ENCODE measurements at places on chromosomes 4 and X.

GRCh38 chrX:109643687-109644086, 18.7 kb upstream of the KCNE5 start:
- DNase-seq = no peak

DNA sequence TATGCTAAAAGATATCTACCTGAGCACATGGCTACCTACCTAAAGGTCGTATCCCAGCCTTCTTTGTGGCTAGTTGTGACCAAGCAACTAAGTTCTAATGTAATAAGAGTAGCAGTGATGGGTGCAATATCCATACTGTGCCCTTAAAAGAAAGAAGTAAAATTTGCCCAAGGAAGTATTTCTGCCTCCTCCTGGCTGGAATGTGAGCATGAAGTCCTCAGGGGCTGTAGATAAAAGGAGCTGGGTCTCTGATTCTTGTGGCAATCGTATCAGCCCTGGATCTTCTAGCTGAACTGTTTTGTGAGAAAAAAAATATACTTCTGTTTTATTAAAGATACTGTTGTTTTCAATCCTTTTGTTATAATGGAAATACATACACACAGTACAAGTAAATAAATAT, 217.4 kb downstream of the GPAT3 start:
- no peak for DNase-seq

DNA sequence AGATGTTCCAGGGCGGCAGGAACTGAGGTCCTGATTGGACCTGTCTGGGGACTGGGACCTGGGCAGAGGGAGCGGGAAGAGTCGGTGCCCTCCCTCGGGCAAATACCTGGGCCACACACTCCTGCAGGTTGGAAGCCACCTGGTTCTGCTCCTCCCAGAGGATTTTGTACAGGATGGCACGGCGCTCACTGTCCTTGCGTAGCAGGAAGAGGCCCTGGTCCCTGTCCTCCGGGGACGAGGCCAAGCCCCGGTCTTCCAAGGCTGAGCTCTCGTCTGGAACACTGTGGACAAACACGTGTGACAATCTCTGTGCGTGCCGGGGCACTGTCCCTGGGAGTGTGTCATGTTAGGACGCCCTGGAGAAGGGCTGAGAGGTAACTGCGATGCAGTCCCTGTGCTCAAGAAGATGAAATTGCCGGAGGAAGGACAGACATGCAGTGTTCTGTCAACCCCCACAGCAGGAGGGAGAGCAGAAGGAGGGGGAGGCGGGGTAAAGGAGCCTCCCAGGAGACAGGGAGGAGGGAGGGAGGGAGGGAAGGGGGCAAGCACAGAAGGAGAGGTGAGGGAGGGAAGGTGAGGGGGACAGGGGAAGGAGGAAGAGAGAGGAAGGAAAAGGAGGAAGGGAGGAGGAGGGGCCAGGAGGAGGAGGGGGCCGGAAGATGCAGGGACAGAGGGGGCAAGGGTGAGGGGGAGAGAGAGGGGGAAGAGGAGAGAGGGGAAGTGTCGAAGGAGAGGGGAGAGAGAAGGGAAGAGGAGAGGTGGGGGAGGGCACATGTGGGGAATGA, 29.0 kb downstream of the PDHA1 start:
- no peak for DNase-seq

DNA sequence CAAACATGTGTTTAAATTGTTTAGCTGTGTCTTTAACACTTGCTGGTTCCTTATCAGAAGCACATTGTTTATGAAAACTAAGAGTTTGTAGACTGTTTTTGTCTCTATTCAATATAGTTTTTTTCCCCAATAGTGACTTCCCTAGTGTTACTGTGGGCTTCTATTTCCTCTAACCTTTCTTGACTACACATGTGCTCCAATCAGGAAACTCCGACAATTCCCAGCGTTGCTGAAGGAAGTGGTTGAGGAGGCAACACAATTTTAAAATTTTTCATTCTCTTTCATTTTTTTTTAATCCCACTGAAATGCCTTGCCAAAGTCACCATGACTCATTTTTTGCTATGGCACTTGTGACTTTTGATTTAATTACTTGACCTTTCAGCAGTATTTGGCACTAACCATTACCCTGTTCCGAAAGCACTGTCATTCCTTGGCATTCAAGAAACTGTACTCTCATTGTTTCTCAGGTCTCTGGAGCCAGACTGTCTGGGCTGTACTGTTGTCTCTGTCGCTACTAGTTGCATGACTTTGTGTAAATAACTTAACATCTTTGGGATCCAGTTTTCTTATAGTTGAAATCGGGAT, 67.6 kb upstream of the FREM3 start:
- no peak for DNase-seq

DNA sequence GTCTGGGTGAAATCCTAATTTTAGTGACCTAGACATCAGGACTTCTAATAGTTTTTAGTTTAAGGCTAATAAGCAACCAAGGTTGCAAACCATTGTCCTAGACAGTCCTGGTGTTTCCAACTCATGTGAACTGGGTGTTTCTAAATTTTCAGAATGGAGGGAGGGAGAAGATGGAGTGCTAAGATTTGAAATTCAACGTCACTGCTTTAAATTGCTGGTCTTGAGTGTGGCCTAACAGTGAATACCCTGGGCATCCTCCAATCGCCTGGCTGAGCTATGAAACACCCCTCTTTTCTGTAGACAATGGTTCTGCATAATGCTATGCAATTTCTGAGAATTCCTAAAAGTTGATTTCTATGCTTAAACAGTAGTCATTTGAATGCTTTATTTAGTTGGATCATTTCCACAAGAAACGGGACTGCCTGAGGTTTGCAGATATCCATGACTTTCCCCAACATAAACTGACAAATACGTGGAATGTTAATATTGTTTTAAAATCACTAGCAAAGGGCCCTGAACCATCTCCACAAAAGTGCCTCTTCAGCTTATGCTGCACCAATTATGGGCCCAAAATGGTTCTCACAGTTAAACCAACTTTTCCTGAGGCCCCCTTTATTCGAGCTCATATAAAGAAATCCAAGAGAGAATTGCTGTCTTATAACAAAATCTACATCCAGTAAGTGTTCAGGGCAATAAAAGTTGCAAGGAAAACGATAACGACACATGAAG, 1.1 kb downstream of the FBXL5 start:
- peak; percentile 8 for DNase-seq

DNA sequence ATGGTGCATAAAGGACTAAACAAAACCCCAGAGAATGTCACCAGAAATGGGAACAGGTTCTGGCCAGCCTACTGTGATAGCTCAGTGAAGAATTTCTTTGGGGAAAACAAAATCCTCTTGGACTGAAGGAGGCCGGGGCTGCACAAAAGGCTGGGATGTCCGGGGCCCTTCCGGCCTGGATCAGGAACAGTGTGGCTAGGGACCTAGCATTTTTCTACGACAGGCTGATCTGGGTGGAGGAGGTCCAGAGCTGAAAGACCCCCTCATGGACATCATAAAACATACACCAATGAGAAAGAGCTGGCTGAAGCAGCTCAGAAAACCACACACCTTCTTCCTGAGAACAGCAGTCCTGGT, 94.7 kb downstream of the BCOR start:
- no peak for DNase-seq

GRCh38 chrX:9048801-9049200, 14.9 kb upstream of the FAM9B start:
- no peak for DNase-seq

GRCh38 chr4:122765692-122766352, 33.3 kb downstream of the BBS12 start:
- no peak for DNase-seq

- DNase-seq = no peak
Observed at GRCh38 chrX:1506916-1507315, 30.1 kb downstream of the P2RY8 start.

- DNase-seq = no peak
Observed at GRCh38 chr4:24917076-24917856, 4.4 kb upstream of the CCDC149 start.

GRCh38 chrX:18833071-18833731, 125.8 kb downstream of the PPEF1 start:
- DNase-seq = no peak

GRCh38 chr4:83230928-83231327, 53.7 kb downstream of the COQ2 start:
- DNase-seq = no peak

DNA sequence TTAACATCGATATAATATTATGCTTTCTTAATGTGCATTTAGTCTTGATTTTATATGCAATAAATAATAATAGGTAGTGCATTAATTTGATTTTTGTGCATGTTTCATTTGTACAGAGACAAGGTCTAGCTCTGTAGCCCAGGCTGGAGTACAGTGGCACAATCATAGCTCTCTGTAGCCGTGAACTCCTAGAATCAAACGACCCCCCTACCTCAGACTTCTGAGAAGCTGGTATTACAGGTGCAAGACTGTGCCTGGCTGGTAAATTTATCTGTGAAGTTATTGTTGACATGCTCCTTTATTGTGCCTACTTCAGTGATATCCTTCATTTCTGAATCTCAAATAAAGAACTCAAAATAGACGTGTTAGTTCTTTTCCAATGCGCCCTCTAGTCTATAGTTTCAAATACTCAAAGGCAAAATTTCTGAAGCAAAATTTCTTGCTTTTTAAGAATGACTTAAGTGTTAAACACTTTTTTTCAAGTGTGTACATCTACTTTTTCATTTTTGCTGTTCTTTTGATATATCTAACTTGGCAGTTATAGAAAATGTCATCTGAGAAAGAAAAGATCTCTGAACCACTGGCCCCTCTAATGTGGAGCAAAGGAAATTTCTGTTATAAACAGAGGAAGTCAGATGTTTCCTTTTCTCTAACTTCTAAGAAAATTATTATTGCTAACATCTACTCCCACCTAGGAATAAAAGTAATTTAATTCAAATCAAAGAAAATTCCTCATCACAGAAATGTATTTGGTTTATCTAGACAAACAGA, 28.3 kb upstream of the GUCY1A1 start:
- no peak for DNase-seq

All from neuronal stem cell (in vitro differentiated cells).